ENCODE measurements at places on chromosomes 2 and 18.

DNA sequence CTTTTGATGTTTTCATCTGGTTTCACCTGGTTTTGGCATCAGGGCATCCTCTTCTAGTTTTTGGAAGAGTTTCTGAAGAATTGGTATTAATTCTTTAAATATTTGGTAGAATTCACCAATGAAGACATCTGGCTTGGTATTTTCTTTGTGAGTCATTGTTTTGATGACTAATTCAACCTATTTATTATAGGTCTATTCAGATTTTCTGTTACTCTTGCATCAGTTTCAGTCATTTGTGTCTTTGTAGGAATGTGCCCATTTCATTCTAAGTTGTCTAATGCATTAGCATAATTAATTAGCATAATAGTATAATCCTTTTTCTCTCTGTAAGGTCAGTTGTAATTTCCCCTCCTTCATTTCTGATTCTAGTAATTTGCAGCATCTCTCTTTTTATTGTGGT lies 8.0 kb downstream of the GNLY start:
- peak; percentile 34 for DNase-seq

DNA sequence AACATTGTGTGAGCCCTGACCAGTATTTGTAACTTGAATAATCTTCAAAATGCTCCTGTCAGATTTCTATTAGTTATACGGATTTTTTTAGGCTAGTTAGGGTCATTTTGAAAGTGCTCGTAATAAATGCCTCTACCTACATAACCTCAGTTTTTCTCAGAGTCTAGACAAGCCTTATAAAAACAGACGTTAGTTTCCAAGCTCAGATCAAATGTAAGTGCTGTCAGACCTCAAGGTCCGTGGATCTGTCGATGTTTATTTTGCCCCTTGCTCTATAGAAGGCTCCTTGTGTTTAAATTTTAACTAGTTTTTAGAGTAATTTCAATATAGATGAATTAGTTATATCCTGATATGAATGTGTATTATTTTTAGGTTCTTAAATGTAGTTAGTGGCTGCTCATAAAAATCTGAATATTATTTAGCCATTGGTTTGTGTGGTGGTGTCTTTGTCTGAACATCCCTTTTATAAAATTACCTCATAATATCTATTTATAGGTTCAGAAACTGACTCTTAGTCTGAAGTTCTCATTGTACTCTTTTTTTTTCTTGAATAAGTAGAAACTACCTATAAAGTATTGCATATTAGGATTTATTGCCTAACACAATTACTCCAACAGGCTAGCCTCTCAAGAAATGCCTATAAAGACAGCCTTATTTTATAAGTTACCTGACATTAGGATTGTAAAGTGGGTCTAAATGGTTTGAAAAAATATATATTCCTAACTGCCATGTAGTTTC lies 71.1 kb downstream of the MTA3 start:
- DNase-seq, result no peak

DNA sequence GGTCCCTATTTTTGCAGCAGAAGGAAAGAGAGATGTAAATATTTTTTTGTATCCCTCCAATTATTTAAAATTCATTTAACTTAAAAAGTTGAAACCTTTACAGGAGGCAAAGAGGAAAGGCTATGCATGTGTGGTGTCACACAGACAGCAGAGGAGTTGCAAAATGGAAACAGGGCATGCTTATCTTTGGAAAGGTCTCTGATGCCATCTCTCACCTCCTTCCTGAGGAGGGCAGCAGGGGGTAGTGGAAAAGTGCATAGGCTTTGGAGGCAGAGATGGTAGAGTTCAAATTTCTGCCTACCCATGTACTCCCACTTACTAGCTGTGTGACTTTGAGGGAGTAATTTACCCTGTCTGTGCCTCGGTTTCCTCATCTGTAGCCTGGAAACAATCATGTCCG lies 99.6 kb upstream of the MCFD2 start:
- DNase-seq, result no peak

DNA sequence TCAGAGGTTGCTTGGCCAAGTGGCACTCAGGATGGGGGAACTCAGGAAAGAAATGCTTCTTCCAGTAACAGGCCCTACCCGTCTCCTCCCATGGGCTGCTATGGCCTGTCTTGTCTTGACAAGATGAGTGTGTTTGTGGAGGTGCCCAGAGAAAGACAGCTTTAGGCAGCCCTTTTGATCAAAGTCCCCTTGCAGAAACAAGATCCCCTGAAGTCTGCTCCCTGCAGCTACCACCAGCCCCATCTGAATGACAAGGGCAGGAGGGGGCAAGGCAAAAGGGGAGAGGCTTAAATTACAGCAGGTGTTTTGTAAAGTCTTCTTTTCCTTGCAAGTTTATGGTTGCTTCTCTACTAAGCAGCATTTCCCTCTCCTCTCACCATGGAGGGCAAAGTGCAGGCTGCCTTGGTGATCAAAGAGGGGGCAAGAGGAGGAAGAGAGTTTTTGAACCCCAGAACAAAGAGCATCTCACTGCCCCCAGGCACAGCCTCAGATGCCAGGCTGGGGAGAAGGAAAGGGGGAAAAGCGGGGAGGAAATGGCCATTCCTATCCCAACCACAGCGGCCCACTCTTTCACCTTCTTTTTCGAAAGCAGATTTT lies 6.7 kb downstream of the EVA1A start:
- DNase-seq, result no peak

GRCh38 chr18:55206927-55207326 lies 247.7 kb upstream of the CCDC68 start:
- peak; percentile 68 for DNase-seq

DNA sequence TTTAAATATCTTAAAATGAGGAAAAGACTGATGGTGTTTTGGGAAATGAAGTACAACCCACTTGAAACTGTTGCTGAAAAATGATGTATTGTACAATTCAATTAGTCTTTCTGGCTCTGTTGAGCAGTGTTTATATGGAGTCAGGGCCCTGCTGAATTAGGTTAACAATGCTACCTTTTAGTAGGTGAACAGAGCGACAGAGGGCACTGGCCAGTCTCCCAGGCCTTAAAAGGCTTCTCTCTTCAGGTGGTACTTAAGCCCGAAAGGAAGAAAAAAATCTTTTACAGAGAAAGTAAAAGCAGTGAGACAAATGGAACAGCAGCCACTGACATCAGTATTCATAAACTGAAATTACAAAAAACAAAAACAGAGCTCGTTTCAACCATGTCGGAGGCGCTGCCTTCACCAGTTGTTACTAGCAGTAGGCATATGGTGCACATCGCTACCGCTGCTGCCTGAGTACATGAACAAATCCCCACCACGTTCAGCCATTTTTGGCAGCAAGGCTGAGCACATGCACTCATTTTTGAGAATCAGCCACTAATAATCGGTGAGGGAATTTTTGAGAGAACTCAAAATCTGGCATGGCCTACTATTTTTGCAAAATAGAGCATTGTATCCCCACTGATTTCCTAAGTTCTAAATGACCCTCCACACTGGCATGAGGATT lies 91.8 kb downstream of the PLEKHM3 start:
- no peak for DNase-seq

GRCh38 chr18:36833120-36833519 lies 4.2 kb downstream of the KIAA1328 start:
- no peak for DNase-seq

DNA sequence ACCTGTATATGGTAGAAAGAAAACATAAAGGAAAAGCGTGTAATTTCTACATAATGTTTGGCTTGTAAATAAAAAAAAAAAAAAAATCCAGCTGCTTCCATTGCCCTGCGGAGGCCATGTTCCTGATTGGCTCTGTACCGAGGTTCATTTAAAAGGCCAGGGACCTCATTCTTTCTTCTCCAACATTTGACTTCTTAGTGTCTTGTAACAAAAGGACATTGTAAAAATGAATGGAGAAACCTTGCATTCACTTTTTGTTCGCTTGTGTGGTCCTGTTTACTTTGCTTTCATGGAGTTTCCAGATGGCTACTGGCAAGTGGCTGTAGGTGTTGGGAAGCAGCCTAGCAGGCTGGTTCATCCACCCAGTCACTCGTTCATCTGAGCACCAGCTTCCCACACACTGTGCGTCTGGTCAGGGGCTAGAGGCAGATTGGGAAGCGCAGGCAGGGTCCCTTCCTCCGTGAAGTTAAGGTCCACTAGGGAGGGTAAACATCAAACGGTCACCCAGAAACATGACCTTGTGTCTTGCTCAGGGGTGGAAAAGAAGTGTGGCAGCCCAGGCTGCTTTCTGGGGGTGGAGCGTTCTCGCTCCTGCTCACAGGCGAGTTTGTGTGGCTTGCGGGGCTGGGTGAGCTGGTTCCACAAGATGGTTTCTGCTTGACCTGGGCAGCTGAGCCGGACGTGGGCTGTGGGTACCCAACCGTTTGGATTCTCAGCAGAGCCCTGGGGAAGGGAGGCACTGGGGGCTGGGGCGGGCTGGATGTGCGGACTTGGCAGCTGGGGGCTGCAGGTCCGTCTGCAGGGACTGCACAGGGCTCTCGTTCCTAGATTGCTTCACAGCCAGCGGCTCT lies 260.7 kb downstream of the AGAP1 start:
- DNase-seq, result no peak

DNA sequence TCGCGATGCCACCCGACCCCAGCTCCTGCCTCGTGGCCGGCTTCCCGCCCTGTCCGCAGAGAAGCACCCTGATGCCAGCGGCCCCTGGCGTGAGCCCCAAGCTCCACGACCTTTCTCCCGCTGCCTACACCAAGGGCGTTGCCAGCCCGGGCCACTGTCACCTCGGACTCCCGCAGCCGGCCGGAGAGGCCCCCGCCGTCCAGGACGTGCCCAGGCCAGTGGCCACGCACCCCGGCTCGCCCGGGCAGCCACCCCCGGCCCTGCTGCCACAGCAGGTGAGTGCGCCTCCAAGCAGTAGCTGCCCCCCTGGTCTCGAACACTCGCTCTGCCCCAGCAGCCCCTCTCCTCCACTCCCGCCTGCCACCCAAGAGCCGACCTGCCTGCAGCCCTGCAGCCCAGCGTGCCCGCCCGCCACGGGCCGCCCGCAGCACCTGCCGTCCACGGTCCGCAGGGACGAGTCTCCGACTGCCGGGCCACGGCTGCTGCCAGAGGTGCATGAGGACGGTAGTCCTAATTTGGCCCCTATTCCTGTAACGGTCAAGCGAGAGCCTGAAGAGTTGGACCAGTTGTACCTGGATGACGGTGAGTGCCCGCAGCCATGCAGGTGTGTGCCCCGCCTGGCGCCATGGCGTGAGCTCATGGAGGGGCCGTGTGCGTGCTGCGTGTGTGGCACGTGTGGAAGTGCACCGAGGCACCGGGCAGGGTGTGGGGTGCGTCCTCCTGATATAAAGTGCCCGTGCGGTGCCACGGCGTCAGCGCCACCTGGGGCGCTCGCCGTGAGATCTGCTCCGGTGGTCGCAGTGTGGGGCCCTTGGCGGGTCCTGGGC lies 90.8 kb downstream of the NFATC1 start:
- no peak for DNase-seq

- no peak for DNase-seq
Measured at GRCh38 chr2:198478361-198478760, 674.0 kb downstream of the PLCL1 start.

- DNase-seq, result no peak
Measured at GRCh38 chr2:54559006-54559445, 102.9 kb downstream of the SPTBN1 start.

All from AG08395 (cell line).